ENCODE measurements at places on chromosomes 12 and 14.

DNA sequence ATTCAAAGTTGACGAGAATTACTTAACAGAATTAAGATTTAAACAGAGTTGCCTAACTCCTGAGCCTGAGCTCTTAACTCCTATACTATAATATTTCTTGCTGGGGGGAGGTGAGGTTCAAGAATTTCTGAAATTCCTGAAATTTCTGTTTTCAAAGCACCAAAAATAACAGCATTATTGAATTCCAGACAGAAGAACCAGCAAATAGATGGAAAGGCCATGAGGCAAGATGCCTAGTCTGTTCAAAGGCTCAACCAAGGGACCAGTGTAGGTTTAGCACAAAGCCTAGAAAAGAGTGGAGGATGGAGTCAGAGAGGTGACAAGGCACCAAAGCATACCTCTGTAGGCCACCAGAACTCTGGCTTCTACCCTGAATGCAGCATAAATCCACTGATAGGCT lies 76.4 kb downstream of the PPP1R12A start:
- DNase-seq, result no peak

DNA sequence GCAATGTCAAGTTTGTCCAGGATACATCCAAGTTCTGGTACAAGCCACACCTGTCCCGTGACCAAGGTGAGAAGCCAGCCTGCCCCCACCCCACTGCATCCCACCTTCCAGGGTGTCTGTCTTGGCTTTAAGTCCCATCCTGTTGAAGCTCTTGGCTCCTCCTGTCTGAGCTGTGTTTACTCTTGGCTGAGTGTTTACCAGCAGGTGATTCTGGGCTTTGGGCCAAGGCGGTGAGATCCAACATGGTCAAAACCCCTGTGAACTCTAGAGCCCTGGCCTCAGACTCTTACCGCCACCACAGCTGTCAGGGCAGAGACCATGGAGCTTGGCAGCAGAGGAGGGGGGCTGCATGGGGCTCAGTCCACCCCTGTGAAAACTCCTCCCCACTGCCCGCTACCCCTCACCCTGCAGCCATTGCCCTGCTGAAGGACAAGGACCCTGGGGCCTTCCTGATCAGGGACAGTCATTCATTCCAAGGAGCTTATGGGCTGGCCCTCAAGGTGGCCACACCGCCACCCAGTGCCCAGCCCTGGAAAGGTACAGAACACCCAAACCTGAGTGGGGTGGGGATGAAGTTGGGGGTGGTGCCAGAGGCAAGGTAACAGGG lies 11.6 kb downstream of the TNS2 start:
- no peak for DNase-seq

GRCh38 chr12:30719060-30719459 lies 23.4 kb upstream of the IPO8 start:
- DNase-seq, result no peak

DNA sequence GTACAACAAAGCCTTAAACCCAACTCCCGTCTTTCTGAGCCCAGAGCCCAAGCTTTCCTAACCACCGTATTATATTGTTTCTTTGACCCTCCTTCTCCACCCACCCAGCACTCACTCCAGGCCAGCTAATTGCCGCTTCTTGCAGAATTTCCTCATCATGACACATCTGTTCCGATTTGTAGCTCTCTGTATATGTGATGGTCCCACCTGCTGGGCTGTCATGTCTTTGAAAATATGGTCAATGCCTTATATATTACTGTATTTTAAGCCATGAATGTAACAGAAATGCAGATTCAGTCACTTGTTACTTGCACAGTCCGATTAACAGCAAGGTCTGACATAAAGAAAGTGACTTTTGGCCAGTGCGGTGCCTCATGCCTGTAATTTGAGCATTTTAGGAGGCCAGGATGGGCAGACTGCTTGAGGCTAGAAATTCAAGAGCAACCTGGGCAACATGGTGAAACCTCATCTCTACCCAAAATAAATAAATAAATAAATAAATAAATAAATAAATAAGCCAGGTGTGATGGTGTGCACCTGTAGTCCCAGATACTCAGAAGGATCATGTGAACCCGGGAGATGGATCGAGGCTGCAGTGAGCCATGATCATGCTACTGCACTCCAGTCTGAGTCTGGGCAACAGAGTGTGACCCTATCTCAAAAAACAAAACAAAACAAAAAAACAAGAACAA lies 359.8 kb downstream of the ATP23 start:
- DNase-seq, result no peak

- DNase-seq, result no peak
These were observed 221.5 kb downstream of the ERC1 start for GRCh38 chr12:1212526-1212925.

- DNase-seq, result no peak
These were observed 69.6 kb upstream of the AEBP2 start for GRCh38 chr12:19369691-19370148.

DNA sequence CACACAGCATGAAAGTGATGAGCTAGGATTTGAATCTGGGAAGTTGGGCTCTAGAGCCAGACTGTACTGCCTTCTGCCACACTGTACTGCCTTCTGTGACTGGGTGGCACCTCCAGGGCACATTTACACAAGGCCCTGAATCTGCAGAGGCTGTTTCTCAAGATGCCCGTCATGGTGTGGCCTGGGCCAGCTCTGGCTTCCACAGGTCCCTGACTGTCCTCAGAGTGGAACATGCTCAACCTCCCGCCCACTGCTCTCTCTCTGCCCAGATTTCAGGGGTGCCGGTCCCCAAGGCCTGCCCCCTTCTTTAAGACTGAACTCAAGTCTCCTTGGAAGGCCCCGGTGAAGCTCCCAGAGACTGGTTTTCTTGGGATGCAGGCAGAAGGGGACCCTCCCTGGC lies 50.2 kb downstream of the C14orf132 start:
- no peak for DNase-seq

DNA sequence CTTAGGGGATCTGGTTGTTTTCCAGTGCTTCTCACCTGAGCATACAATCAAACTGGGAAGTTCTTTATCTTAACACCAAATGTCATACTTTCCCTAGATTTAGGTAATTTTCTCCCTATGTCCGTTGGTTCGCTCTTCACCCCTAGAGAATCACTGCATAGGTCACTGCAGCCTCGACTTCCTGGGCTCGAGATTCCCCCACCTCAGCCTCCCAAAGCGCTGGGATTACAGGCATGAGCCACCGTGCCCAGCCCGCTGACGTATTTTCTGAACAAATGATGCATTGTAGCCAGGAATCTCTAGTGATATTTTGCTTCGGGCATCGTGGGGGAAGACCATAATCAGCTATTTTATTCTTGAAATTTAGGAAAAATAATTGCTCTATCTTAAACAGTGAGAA lies 1.1 kb upstream of the RPL41 start:
- no peak for DNase-seq

DNA sequence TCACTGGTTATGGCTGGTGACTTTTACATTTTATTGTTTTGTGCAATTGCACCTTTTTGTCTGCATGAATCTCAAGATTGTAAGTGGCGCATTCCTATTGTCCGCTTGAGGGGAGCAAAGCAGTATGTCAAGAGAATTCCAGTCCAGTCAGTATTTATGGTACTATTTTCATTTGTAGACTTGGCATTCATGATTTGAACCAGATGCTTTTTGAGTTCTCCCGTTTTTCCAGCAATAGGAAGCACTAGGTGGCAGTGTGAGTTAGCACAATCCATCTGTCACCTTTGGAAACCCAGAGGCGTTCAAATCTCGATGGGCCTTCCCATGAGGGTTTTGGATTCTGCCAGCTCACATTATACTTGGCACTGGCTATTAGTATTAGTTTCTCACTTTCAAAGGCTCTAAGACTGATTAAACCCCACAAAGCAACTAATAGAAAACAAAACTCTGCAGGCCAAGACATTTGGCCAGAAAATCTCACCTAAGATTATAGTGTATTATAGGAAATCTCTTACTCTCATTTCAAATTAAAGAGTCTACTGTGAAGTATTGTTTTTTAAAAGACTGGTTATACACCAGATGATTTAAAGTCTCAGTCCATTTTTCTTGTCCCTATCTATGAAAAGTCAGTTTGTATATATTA lies 2.2 kb downstream of the DACT1 start:
- peak; percentile 51 for DNase-seq

- peak; percentile 8 for DNase-seq
These were observed 102.0 kb downstream of the PEBP1 start for GRCh38 chr12:118237908-118238307.

GRCh38 chr14:81095539-81095938 lies 125.2 kb downstream of the GTF2A1 start:
- DNase-seq, result no peak

DNA sequence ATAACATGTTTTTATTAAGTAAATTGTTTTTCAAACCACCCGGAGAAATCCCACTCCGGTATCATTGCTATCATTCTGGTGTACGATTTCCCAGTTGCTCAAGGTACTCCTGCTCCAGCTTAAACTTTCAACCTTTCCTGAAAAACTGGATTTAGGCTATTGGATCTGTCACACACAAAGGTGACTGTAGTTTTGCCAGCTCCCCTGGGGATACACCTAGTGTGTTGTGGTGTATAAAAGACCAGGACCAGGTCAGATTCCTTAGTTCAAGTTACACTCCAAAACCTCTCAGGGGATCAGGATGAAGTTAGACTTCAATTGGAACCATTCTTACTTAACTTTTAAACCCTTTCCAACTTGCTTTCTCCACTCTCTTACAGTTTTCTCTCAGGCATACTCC lies 303.9 kb downstream of the NOVA1 start:
- no peak for DNase-seq

- peak; percentile 46 for DNase-seq
These were observed 572 bp downstream of the RAN start for GRCh38 chr12:130872179-130873096.

DNA sequence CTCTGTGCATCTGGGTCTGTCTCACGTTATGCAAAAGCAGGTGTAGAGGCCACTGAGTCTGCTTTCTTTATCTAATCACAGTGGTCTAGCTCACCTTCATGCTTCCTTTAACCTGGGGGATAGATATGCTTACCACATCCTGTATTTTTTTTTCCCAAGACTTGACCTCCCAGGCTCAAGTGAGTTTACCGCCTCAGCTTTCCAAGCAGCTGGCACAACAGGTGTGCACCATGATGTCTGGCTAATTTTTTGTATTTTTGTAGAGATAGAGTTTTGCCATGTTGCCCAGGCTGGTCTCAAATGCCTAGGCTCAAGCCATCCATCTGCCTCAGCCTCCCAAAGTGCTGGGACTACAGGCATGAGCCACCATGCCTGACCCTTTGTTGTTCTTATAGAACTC lies 236.0 kb downstream of the ATP23 start:
- DNase-seq, result no peak

GRCh38 chr12:51752234-51752889 lies 96.2 kb downstream of the FIGNL2 start:
- peak; percentile 88 for DNase-seq

- no peak for DNase-seq
These were observed 107.7 kb upstream of the PPM1H start for GRCh38 chr12:63042646-63043045.

DNA sequence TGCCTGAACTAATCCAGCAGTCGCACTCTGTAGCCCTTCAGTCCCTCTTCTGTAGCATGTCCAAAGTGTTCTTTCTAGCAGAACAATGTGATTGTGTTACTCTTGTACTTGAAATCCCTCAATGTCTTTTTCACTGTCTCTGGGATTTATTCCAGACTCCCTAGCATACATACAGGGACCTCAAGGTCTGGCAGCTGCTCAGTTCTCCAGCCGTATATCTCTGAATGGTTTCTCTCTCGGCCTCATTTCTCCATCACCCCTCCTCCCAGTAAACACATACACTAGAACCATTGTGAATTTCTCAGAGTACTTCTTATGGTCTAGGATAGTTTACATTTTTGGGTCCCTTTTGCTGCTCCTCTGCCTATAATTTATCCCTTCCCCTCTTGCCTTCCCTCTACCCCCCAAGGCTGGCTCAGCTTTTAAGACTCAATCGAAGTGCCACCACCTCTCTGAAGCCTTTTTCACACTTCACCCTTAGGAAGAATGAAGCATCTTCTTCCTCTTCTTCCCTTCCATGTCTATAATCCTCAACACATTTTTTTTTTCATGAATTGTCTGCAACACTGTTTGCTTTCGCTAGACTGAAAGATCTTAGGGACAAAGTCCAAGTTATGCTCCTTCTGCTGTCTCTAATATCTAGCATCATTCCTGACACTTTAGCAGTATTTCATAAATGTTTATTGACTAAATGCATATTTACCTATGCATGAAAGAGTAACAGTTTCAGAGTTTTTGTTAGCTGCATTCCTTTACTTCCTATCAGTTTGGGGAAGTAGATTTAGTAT lies 446.1 kb downstream of the ZFP36L1 start:
- DNase-seq, result no peak

GRCh38 chr14:50948205-50948604 lies 3.9 kb upstream of the PYGL start:
- no peak for DNase-seq

GRCh38 chr14:100007254-100007653 lies 58.0 kb upstream of the EVL start:
- DNase-seq, result no peak

- no peak for DNase-seq
These were observed 21.4 kb upstream of the KCNK13 start for GRCh38 chr14:90040411-90040810.

GRCh38 chr12:30361145-30361544 lies 334.5 kb downstream of the IPO8 start:
- DNase-seq, result no peak

DNA sequence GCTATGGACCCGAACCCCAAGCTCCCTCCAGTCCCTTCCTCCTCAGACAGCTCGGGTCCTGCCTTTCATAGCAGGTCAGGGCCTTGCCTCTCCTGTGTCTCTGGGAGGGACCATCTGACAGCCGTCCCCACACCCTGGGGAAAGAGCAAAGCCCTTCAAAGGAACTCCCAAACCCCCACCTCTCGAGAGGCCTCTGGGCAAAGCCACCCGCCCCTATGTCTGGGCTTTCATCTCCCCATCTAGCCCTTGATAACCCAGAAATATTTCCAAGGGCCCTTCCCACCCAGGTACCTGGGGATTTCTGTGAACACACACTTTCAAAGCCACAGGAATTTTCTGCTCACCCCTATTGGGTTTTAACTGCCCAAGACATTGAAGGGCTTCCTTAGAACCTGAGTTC lies 32.1 kb downstream of the SNRNP35 start:
- DNase-seq, result no peak

DNA sequence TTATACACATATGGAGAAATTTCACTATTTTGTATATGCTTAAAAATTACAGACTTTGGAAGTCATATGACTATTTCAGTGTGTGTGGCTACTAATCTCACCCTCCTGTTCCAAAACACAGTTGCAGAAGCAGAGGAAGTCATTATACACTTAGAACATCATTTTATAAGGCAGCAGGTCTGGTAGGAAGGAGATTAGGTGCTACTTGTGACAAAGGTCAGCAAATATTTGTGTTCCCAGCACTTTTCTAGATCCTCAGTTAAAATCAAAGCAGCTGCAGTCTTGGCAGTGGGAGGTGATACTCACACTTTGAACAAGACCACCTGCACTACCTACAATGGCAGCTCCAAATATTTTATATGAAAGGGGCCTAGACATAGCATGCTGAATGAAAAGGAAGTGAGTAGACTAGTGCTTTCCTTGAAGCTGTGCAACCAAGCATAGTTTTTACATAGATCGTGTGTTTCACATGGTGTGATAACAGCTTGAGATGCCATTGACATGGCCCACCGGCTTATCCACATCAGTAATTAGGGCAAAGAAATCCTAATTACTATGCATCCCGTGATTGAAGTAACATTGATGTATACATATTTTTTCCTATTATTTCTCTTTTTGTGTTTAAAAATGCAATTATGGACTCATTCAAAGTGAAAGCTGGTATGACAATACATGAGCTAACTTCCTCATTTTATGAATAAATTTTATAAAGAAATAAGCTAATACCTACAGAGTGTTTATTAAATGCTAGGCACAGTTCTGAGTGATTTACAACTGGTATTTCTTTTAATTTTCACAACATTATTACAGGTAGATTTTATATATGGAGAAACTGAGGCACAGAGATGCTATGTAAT lies 5.3 kb downstream of the GYS2 start:
- no peak for DNase-seq

- no peak for DNase-seq
These were observed 193.9 kb downstream of the GPHN start for GRCh38 chr14:66701813-66702212.

All from inflammatory macrophage treated with lipopolysaccharide for 4 hours (primary cell).